ENCODE measurements at places on chromosomes 5 and 9.
A peak's percentile ranks its signal among the peaks of the same experiment; 100 is the strongest.

DNA sequence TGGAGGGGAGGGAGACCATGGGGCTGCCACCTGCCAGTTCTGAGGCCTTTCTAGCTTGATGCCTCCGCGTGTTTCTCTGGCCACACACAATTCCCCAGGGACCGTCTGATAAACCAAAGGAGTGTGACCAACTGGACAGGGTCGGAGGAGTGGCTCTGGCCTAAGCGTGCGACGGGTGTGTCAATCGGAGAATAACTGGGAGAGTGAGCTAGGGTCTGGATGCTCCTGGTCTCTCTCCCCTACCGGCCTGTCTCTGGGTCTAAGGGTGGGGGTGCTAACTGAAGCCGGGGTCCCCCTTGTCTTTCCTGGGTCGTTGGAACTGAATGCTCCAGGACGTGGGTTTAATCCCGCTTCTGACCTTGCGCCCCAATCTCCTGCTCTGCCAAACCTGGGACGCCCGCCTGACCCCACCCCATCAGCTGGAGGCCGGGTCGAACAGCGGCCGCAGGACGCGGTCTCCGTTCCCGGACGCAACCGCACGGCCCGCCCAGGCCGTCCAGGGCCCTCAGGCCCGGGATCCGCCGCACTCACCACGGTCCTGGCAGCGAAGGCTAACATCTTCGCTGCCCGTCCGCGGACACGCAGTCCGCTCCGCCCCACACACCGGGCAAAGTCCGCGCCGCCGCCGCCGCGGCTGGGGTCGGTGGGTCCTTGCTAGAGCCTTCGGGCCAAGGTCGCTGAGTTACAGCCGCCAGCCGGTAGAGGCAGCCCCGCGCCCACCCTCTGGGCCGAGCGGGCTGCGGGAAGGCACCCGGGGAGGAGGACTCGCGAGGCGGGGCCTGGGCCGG, 447 bp downstream of the CRAT start:
- no peak for DNase-seq

GRCh38 chr9:120413121-120414048, 166.6 kb downstream of the CDK5RAP2 start:
- DNase-seq = no peak

DNA sequence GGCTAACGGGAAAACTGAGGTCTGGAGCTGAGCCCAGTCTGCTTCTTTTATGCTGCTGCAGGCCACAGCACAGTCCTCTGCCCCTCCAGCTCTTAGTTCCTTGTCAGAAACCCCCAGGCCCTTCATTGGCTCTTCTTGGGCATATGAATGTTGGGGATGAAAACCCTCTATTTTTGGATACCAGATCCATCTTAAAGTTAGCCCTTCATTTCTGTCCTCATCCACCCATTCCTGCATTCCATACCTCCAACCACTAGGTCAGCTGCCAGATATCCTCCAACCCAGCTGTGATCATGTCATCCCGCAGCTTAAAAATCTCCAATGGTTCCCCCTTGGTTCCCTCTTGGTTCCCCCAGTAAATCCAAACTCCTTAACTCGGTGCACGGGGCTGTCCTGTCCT, 1.8 kb upstream of the SLC25A51 start:
- DNase-seq = no peak

DNA sequence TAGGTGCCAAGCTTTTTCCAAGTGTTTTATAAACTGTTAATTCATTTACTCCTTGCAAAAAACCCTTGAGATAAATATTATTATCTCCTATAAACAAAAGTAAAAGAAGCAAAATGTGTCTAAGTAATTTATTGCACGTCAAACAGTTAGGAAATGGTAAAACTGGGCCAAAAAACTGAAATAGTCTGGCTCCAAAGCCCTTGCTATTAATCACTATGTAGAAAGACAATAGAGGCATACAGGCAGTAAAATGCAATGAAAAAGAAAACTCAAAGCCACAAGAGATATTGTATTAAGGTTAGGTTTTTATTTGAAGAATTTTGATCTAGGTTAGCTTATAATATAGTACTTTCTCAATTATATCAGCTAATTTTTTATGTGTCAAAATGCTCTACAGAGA, 457.7 kb downstream of the ANXA1 start:
- no peak for DNase-seq

DNA sequence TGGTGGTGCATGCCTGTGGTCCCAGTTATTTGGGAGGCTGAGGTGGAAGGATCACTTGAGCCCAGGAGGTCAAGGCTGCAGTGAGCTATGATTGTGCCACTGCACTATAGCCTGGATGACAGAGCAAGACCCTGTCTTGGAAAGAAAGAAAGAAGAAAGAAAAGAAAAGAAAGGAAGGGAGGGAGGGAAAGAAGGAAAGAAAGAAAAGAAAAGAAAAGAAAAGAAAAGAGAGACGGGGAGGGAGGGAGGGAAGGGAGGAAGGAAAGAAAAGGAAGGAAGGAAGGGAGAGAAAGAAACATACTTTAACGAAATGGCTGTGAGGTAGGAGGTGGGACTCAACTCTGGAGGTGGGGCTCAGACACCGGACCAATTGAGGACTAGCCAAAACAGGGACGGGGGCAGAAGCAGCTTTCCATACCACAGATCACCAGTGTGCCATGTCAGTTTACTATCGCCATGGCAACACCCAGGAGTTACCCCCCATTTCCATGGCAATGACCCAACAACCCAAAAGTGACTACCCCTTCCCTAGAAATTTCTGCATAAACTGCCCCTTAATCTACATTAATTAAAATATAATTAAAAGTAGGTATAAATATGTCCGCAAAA, 21.3 kb downstream of the PTGES start:
- DNase-seq = no peak

- DNase-seq = no peak
These were observed 84.9 kb upstream of the BASP1 start for GRCh38 chr5:17132444-17133083.

DNA sequence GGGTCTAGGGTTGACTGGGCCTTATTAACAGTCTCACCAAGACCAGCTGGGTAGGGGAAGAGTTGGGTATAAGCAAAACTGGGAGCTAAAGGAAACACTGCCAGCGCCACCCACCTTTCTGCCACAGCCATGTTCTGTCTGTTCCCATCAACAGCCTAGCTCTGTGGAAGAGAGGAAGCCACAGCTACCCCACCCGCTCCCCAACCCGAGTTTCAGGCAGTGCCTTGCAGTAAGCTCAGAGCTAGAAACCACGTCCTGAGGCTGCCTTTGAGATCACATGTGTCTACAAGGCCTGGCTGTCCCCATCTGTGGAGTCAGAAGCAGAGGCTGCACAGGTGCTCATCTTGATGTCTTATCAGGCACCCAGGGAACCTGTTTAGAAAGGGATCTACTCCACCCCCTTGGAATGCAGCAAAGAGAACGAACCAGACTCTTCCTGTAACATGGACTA, 15.3 kb downstream of the HNRNPH1 start:
- DNase-seq = no peak

GRCh38 chr5:65563777-65564176, 681 bp downstream of the PPWD1 start:
- DNase-seq = no peak

GRCh38 chr5:14250084-14250695, 107.0 kb downstream of the TRIO start:
- peak; percentile 40 for DNase-seq

DNA sequence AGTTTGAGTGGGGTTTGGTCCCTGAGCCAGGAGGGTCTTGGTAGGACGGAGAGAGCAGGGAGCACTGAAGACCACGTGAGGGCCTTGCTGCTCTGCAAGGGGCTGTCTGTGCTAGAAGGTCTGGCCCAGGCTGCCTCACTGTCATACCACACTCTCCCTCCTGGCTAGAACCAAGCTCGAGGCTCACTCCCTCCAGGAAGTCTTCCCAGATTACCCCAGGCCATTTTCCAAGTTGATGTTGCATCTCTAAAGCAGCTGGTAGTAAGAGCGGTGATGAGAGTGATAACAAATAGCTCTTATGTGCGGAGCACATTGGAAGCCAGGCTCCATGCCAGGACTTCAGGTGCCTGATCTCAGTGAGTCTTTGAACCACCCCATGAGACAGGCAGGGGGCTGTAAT, 6.6 kb downstream of the MYMK start:
- DNase-seq = no peak

- DNase-seq = no peak
These were observed 112.5 kb upstream of the DMAC1 start for GRCh38 chr9:7912037-7912535.

DNA sequence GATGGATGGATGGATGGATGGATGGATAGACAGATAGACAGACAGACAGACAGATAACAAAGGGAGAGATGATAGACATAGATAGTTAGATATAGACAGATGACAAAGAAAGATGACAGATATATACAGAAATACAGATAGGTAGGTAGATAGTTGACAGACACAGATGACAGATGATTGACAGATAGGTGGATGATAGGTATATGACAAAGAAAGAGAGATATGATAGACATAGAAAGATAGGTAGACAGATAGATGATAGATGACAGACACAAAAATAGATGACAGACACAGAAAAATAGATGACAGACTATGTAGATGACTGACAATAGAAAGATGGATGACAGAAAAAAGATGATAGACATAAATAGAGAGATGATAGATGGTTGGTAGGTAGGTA, 200.0 kb upstream of the TAS2R1 start:
- DNase-seq = no peak

DNA sequence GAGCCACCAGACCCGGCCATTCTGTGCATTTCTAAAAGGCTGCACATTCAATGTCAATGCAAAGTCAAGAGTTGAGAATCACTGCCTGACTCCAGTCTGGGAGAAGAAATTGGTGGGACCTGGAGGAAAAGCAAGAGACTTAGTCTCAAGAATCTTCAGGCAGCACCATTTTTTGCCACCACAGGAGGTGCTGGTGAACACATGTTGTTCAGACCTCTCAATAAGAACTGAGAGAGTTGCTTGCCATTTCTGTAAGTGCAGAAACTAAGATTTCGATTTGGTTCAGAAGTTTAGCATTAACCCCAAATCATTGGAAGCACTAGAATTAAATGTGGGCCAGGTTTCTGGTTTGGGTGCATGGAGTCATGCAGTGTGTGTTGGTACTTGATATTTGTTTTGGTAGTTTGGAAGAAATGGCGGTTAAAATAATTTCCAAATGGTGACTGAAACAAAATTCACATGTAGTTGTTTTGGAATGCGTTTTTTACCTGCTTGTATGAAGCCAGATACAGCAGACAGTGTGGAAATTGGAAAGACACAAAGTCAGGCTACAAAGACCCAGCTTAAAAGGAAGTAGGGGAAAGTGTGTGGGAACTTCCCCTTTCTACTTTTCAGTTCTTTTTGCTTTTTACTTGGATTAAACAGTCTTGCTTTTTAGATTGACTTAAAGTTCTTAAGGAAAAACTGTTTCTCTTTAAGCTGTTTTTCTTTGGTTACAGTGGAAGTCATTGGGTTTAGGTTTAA, 20.4 kb downstream of the PDE8B start:
- no peak for DNase-seq

GRCh38 chr9:74639112-74639511, 142.0 kb downstream of the RORB start:
- DNase-seq = no peak

DNA sequence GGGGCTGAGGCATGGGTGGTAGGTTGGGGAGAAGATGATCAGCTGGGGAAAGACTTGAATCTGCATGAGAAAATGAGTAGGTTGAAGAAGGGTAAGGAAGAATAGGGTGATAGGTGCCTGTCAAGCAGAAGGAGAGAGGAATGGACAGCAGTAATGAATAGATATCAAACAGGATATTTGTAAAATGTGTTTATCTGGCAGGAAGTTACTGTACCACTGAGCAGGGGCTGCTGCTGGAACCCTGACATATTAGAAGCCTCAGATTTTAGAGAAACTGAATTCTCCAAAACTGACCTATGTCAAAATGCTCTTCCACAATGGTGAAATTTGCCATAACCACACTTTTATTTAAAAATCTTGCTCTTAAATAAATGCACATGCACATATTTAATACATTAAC, 41.0 kb downstream of the CCDC192 start:
- no peak for DNase-seq

- no peak for DNase-seq
These were observed 66.4 kb downstream of the ZNF354C start for GRCh38 chr5:179126506-179126991.

DNA sequence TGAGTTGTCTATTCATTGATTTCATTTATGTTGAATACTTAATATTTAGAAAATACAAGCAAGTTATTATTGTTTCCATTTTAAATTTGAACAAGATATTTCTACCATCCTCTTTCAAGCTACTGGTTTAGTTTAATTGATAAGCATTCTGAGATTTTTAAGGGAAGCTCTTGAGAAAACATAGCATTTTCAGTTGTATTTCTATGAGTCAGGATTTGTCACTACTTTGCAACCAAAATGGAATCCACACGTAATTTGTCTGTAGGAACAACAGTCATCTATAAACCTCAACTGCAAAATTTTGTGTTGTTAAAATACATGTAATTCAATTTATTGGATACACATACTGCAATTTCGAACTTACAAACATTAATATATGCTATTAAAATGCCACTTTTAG, 74.0 kb downstream of the PRR16 start:
- no peak for DNase-seq

- no peak for DNase-seq
These were observed 206.1 kb downstream of the PRELID2 start for GRCh38 chr5:145629047-145629446.

DNA sequence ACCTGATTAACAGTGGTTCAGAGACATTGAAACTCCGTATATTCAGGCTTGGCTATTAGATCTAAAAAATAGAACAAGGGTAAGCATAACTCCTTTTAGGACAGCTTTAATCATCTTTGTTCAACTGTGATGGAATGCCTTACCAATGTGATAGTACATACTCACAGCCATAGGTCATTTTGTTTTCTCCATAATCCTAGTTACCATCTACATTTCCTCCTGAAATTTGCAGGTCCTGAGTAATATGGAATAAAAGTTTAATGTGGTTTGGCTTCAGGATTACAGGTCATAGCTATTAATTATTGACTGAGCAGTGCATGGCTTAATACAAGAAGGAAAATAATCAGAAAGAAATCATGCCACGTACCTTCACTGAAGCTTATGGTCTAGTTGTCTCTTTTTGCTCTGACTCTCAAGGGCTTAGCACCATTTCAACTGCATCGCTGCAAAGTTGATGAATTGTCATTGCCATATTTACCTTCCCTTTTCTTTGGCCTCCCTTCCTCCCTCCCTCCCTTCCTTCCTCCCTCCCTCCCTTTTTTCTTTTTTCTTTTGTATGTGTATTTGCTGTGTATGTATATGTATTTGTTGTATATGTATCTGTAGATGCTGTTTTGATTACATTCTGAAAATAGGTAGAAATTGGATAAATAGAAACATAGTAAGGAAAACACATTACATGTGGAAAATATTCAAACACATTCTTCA, 250.9 kb upstream of the ZNF608 start:
- DNase-seq = no peak

DNA sequence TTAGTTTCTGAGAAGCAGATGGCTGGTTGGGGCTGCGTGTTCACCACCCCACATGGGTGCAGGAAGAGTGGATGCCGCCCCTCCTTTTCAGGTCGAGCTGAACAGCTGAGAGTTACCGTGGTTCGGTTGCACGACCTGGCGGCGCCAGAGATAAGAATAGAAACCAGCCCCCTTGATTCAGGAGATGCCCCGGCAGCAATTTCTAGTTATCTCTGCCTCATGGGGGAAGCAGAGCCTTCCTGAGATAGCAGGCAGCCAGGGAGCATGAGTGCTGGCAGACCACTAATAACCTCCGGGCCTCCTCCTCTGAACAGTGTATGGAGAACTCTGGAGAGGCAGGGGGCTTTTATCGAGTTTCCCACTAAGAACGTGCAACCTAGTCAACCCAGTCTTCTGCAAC, 177.8 kb downstream of the NSG2 start:
- no peak for DNase-seq
